Esophagus squamous epithelium (tissue), 5 donors: ENCODE measurements at places on chromosomes 12 and 14. TPM values are rescaled to one million over a fixed set of nuclear protein-coding genes. Genes with fewer than 3 reads are reported as not detected.

DNA sequence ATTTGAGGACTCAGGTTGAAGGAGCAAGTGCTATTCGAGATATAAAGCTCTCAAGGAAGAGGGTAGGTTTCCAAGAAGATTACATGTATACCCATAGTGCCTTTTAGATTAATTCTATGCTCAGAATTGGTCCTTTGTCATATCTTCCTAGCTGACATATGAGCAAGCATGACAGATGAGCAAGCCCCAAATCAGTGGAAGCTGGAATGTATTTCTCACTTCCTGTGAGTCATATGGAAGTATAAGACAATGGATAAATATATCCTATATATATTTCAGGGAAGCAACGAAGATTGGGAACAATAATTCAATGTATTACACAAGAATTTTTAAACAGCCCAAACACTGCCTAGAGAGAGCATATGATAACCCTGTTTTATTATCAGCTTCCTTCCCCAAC lies 674.1 kb upstream of the ATXN7L3B start:
- DNase-seq = no peak

The CLEC2A gene
- total RNA-seq = not detected

DNA sequence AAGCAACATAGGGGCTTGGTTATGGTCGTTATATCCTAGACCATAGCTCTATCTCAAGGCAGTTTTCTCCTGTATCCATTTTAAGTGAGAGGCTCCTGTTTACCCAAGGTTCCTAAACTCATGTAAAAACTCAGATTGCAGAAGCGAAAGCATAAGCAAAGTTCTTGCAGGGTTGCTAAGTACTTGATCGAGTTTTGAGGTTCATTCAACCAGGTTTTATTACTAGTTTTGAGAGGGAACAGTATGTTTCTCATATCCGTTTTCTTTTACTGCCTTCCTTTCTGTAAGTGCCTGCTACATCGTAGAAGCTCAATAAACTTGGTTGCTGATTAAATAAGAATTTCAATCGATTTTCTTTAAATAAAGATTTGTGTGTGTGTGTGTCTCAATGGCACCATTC lies 5.1 kb downstream of the AKAP3 start:
- no peak for DNase-seq

The CBX5 gene
- total RNA-seq = 13.2 TPM

- no peak for DNase-seq
These were observed 340.2 kb downstream of the SEC23A start for GRCh38 chr14:38762845-38763244.
